ENCODE measurements at places on chromosomes 2 and 18.

DNA sequence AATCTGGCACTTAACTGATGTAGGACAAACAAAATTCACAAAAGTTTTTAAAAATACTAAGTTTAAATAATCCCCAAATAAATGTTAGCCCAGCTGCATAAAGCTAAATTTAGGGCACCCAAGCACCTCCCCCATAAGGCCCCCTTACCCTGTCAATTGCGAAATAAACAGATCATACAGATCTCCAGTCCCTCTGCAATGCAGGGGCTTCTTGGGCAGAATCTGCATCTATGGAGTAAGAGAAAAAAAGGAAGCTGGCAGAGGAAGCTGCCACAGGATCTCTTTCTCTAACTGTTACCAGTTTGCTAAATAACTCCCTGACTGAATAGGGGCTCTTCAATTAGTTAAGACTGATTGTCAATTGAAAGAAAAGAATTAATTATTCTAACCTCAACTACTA, 117.7 kb downstream of the MEMO1 start:
- no peak for DNase-seq

GRCh38 chr2:240458044-240458899, 22.8 kb downstream of the GPC1 start:
- DNase-seq, result no peak

DNA sequence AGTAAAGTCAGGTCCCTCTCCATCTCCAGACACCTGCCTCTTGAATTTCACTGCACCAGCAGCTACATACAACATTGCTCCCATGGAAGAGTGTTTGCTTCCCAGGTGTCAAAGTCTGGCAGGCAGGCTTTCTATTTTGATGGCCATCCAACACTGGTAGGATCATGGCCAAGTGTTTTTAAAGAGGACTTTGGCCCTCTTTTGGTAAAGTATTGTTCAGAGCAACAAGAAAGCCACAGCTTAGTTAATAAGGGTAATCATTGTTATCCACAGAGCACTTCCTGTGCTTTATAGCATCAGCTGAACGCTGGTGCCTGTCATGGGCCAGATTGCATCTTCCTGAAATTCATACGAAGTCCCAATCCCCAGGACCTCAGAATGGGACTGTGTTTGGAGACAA, 133.2 kb downstream of the NCK2 start:
- no peak for DNase-seq

DNA sequence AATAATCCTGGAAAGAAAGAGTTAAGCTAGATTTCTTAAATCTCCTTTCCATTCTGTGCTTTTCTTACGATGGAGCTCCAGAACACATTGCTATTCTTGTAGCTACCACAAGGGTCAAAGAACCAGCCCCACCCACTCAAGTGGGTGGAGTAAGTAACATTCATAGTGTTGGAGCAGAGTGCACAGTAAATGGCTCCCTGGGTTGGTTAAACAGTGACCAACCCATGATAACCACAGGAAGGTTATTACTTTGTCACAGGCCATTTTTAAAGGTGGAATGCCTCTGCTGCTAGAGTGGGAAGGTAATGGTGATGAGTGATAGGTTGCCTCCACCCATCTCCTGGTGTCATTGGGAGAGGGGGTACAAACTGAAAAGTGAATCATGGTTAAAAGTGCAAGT, 13.9 kb downstream of the ARPC2 start:
- DNase-seq, result peak; percentile 30

- peak; percentile 87 for DNase-seq
Measured at GRCh38 chr2:237156031-237156856, 70.6 kb downstream of the COPS8 start.

GRCh38 chr2:206863196-206863595, 76.1 kb upstream of the CPO start:
- DNase-seq, result no peak

- no peak for DNase-seq
Measured at GRCh38 chr18:76580288-76580962, 85.4 kb upstream of the ZNF516 start.

GRCh38 chr2:73830871-73831401, 2.2 kb downstream of the STAMBP start:
- DNase-seq, result peak; percentile 91

DNA sequence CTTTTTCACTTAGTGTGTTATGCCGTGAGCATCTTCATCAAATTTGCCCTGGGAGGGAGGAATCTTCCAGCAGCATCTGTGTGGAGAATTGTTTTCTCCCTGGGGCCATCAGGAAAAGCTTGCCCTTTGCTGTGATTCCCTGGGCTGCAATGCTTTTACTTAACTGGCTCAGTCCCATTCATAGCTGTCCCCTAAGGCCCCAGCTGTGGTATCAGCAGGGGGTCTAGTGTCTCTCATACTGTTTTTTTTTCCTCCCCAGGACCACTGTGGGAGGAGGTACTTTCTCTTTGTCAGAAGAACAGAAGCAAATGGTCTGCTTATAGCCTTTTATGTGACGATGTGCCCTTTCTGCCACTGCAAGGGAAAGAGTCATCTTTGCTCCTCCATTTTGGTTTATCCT, 176.8 kb upstream of the CELF4 start:
- no peak for DNase-seq

DNA sequence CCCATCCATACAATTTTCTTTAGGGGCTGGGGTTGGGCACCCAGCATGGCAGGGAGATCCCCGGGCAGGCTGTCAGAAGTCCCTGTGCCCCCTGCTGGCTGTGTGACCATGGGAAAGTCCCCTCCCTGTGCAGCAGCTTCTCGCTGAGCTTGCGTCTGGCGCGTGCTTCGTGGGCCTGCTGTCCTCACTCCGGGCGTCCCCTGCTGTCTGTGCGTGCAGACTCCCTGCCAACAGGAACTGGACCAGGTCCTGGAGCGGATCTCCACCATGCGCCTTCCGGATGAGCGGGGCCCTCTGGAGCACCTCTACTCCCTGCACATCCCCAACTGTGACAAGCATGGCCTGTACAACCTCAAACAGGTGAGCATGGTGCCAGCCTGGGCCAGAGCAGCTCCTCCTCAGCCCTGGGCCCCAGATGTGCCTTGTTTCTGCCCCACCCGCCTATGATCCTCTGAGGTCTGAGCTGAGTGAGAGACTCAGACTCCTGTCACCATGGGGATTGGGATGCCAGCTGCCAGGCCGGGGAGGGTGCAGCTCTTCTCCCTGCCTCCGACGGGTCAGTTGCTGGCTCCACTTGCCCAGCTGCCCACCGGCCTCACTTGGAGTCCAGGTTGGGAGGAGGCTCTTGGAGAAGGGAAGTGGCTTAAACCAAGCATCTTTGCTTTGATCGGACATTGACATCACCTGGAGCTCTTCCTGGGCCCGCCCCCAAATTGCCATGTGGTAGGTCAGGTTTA, 28.6 kb downstream of the IGFBP2 start:
- DNase-seq, result no peak

- no peak for DNase-seq
Measured at GRCh38 chr2:29010946-29011345, 29.8 kb downstream of the TOGARAM2 start.

DNA sequence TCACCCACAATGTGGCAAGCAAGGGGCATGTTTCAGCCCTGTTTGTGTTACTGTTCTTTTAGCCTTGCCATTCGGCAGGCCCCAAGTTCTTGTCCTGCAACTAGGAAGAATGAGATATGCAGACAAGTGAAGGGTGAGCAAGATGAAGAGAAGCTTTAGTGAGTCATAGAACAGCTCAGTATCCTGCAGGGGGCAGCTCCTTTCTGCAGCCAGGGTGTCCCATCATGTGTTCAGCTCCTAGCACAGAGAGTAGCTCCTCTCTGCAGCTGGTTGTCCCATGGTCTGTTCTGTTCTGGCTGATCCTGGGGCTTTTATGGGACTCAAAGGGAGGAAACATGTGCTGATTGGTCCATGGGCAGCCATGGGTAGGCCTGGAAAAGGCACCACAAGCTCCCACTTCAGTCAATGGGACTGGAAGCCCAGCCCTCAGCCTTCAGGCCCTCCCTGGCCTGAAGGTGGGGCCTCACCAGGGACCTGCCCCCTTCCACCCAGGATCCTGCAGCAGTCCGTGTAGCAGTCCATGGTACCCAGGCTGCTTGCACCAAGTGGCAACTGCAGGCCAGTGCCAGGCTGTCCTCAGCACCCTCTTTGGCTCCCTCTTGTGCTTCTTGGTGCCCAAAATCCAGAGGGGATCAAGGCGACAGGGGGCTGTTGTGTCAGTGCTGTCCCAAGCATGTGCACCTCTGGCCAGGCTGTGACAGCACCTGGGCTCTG, 326.4 kb downstream of the NR4A2 start:
- no peak for DNase-seq

GRCh38 chr18:59752666-59753065, 55.4 kb upstream of the CCBE1 start:
- no peak for DNase-seq

DNA sequence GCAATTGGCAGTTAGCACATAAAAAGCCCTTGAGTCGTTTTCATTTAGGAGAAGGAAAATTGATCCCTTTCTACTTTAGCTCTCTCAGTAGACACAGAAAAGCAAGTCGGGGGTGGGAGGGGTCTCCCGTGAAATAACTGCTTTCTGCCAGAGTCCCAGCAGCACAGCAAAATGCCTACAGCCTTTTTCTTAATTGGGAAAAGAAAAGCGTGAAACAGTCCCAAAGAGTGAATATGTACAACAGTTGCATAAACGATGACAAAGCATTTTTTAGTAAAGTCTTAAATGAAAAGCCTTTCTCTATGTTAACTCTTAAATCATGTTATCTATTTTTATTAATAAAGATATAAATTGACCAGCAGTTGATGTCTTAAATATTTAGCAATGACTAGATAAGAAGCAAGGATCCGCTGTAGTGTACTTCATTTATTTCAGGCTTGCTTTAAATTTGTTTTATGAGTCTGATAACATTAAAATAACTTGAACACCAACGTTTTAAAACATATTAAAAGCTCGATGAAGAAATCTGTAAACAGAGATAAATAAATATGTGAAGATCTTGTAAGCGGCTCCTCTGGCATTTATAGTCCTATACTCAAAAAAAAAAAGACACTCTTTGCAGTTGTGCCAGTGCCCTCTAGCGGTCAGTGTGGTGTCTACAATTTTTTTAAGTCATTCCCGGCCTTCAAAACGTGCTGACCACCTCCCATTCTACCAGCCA, 42.3 kb upstream of the ATIC start:
- peak; percentile 62 for DNase-seq

- DNase-seq, result peak; percentile 62
Measured at GRCh38 chr2:149858901-149859634, 271.5 kb upstream of the MMADHC start.

DNA sequence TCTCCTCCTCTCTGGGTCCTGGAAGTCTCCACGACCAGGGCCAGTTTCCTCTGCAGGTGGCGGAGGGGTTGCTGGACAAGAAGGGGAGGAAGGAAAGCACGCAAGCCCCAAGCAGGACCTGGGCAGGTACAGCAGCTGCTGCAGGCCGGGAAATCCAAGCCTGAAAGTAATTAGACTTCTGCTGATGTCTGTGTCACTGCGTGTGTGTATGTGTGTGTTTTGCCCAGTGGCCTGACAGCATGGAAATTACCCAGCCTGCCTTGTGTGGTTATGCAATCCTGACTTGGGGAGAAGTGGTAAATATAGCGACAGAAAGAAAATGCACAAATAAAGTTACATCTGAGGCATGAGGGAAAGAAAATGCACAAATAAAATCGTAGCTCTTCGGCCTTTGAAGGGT, 121.8 kb upstream of the ZBTB14 start:
- no peak for DNase-seq

DNA sequence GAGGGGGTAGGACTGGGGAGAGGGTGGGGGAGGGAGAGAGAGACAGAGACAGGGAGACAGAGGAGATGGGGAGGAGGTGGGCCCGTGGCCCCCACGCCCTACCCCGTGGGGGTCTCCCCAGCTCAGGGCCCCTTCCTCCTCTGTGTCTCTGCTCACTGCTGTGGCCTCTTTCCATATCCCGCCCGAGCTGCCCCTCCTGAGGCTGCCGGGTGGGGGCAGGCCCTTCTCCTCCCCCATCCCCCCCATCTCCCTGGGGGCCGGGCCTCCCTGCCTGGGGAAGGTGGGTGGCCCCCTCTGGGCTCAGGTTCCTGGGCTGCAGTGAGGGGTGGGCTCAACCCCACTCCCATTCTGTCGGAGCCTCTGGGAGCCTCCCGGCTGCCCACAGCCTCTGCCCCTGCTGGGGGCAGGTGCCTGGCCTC, 332 bp upstream of the PDCD1 start:
- no peak for DNase-seq

DNA sequence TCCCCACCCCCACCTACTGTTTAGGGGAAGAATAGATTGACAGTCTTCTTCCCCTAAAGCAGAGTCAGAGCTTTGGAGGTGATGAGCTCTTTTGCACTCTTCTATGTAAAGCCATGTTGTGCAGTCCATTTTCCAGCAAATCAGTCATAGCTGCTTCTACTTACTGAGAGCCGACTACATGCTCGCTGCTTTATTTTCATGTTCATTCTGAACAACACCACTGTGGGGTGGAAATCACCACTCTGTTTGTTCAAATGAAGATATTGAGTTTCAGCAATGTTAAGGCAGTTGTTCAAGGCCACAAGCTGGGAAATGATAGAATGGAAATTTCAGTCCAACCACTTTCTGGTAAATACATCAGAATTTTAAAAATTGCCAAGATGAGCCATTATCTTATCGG, 88.3 kb downstream of the INSIG2 start:
- DNase-seq, result no peak

DNA sequence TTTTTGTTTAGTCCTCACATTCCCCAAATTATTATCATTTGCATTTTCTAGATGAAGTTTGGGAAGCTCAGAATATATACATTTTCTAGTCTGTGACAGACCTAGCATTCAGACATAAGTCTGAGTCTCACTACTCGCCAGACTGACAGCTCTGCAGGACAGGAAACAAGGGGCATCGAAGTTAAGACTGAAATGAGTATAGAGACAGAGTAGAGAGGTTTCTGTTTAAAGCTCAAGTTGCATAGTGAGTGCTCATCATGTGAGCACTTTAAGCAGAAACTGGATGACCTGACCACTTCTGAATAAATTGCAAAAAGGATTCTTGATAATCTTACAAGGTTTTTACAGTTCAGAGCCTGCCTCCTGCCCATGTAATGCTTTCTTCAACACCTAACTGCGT, 1.1 kb downstream of the HADHB start:
- DNase-seq, result peak; percentile 11

DNA sequence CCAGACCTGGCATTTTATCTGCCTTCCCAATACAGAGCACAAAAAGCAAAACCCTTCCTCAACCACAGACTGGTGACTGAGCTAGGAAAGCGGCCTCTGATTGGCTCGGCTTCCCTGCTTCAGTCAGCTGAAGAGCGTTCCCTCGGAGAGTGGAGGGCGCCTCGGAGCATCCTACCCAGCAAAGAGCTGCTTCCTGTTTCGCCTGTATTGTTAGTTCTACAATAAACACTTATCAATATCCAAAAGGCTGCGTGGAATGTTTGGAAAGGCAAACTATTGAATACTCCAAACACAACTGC, 125.0 kb downstream of the CACNB4 start:
- DNase-seq, result no peak

GRCh38 chr18:59744271-59744721, 47.1 kb upstream of the CCBE1 start:
- peak; percentile 98 for DNase-seq
